MM.1S (cell line): ENCODE measurements at places on chromosomes 12 and 14.
A peak's percentile ranks its signal among the peaks of the same experiment; 100 is the strongest.

DNA sequence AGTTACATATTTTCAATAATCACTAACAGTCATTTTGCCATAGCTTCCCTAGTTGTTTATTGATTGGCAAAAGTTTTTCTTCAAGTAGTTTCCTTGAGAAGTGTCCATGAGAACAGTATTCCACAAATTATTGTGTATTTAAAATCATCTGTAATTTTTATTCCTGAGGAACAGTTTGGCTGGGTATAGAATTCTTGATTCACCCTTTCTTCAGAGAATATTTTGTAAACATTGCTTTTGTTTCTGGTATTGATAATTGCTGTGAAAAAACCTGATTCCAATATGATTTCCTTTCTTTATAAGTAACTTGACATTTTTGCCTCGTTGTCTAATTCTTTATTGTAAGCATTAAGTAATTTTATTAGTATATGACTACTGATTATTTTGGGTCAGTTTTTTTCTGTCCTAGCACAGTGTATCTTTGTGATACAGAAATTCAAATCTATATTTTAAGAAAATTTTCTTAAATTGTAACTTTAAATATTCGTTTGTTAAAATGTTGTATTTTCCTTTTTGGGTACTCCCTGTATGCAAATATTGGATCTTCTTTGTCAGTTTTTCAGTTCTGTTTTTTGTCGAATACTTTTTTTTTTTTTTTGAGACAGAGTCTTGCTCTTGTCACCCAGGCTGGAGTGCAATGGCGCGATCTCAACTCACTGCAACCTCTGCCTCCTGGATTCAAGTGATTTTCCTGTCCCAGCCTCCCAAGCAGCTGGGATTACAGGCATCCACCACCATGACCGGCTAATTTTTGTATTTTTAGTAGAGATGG, 162.0 kb upstream of the ATP2B1 start:
- no peak for DNase-seq

DNA sequence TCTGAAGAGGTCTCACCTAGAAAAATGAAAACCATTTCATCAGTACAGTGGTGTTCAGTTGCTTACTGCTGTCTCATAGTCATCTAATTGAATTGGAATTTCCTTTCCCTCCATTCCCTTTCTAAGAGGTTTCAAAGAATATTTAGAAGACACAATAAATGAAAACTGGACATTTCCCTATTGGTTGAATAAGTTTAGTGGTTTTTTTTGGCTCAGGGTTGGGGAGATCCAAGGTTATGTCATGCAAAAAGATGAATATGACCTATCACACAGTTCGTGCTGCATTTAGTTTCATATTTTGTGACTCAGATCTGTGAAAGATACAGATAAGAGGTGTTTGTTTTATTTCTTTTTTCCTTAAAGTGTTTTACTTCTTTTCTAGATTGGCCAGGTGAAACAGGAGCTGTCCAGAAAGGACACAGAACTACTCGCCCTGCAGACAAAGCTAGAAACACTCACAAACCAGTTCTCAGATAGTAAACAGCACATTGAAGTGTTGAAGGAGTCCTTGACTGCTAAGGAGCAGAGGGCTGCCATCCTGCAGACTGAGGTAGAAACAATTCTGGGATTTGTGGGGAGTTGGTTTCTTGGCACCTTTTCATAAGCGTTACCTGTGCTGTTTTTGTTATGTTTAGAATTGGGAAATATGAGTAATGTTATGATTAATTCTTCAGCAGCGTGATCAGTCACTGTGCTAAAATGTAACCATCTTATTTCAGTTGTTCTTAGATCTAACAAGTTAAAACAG, 124.6 kb downstream of the ERC1 start:
- no peak for DNase-seq

GRCh38 chr14:36847366-36847765, 185.7 kb downstream of the PAX9 start:
- DNase-seq, result no peak

- peak; percentile 51 for DNase-seq
Observed at GRCh38 chr14:91377700-91378652, 39.6 kb downstream of the CCDC88C start.

GRCh38 chr14:76186308-76187027, 34.7 kb downstream of the GPATCH2L start:
- no peak for DNase-seq

DNA sequence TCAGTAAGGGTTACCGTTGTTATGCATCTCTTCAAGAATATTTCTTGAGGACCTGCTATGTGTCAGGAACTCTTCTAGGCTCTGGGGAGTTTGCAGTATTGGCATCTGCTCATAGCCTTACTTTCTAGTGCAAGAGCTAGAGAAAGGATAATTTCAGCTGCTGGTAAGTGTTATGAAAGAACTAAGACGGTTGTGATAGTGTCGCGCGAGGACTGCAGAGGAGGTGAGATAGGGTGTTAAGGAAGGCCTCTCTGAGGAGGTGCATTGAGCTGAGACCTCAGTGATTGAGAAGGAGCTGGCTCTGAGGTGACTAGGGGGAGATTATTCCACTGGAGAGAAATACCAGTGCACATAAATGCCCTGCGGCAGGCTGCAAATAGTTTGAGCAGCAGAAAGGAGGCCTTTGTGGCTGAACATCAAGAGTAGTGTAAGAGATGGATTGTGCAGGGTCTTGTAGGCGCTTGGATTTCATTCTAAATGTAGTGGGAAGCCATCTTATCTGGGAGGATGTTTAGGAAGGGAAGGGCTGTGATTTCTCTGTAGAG, 824 bp downstream of the DDX55 start:
- peak; percentile 9 for DNase-seq
